Neural crest cell (in vitro differentiated cells): ENCODE measurements at places on chromosomes 3 and 15.

DNA sequence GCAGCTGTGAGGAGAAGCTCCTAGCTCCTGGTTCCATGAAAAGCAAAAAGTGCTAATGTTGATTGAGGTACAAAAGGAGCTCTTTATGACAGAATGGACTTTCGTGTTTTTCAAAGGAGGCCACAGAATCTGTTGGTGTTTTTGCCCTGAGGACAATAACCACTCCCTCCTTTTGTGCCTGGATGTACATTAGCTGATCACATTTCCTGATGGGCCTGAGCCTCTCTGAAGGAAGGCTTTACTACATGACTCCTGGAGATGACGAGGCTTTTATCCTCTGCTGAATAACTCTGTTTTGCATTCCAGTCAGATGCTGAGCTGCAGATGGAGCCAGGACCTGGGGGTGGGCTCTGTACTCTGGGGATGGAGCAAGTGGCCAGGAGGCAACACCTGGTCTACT lies 301.9 kb downstream of the CACNA2D3 start:
- no peaks in the 10 kb centered on the region for H3K36me3 ChIP-seq
- H3K27ac ChIP-seq: no peak overlapping the region
- no peak for DNase-seq
- H3K27me3 ChIP-seq: peaks cover 2% of the 10 kb centered on the region

- H3K4me1 ChIP-seq: peaks cover 5% of the 10 kb centered on the region
- H3K36me3 ChIP-seq: no peaks in the 10 kb centered on the region
- DNase-seq: no peak
- no peaks in the 10 kb centered on the region for H3K27me3 ChIP-seq
- H3K4me3 ChIP-seq: no peak overlapping the region
These were observed 157.3 kb upstream of the LPP start for GRCh38 chr3:187996609-187997008.

DNA sequence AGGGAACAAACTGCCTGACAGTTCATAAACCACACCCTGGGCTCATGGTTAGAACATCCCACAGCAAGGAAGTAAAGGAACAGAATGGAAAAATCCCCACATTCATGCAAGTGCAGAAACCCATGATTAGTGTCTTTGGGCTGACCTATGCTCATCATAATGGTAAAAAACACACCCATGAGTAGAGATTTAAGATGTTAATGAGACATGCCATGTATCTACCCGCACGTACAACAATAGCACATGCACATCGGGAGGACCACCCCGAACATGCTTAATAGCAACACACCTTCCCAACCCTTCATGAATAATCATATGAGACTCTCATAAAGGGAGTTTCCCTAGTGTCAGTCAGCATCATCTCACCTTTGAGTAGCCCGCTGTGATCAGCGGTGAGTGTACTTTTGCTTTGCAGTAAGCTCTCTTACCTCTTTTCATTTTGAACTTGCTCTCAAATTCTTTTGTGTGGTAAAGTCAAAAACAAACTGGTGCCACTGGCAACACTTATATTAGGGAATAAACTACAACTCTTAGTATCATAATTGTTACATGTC lies 23.2 kb downstream of the ZBED2 start:
- H3K4me3 ChIP-seq: no peak overlapping the region
- DNase-seq: no peak
- no peak overlapping the region for H3K27ac ChIP-seq
- no peaks in the 10 kb centered on the region for H3K36me3 ChIP-seq

GRCh38 chr15:43009206-43009605 lies 88.6 kb upstream of the TTBK2 start:
- peaks cover 28% of the 10 kb centered on the region for H3K36me3 ChIP-seq
- DNase-seq: no peak
- no peak overlapping the region for H3K4me3 ChIP-seq
- H3K27me3 ChIP-seq: no peaks in the 10 kb centered on the region
- no peaks in the 10 kb centered on the region for H3K4me1 ChIP-seq

- H3K27me3 ChIP-seq: peaks cover 3% of the 10 kb centered on the region
- no peaks in the 10 kb centered on the region for H3K4me1 ChIP-seq
- no peak overlapping the region for H3K4me3 ChIP-seq
- DNase-seq: no peak
These were observed 48.8 kb upstream of the PIK3R4 start for GRCh38 chr3:130795396-130795795.
